Activated T-cell treated with anti-CD3 and anti-CD28 coated beads for 24 hours (primary cell): ENCODE measurements at places on chromosomes 7 and 10.
A peak's percentile ranks its signal among the peaks of the same experiment; 100 is the strongest.

- DNase-seq: no peak
Observed at GRCh38 chr7:514651-515598, 4.7 kb downstream of the PDGFA start.

GRCh38 chr7:103541026-103541425 is 95.0 kb upstream of the SLC26A5 start:
- no peak for DNase-seq

DNA sequence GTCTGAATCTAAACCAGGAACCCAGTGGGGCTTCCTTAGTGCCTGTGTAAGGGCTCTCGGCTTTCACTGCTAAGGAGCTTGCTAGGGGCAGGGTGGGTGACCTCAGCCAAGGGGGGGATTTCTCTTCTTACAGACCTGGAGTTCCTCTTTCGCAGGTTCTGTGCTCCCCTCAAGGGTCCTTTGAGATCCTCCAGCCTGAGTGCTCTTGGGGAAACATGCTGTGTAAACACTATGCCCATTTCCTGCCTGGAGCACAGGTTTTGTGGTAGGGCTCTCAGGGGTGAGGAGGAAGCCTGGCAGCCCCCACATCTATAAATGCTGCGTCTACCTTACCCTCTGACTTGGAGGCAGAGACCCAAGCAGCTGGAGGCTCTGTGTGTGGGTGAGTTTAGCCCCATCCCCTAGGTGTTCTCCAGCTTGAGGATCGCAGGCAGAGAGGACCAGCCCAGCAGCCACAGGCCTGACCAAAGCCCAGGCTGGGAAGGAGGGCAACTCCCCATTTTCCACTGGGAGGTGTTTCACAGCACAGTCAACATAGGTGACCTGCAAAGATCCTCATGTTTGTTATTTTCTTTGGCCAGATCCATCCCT is at the start of gene SFTPA1:
TSS of gene SFTPA1 (plus strand) at position 339 of the 591 bp plus-strand sequence. CDS start 887 bp downstream, outside the sequence.
- no peak for DNase-seq

DNA sequence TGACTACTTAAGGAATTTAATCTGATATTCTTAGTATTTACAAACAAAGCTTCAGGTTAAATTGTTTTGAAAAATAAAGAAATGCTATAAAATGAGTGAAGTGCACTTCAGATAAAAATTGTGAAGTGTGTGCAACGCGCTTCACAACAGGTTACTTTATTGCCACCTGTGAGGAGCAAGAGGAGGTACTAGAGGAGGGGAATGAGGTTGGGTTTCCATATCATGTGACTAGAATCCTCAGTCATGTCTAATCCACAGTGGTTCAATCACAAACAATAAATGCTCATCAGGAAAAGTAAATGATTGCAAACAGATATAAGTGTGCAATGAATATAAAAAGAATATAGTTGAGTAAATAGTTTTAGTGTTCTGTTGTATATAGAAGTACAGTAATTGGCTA is 34.5 kb upstream of the CD36 start:
- no peak for DNase-seq

DNA sequence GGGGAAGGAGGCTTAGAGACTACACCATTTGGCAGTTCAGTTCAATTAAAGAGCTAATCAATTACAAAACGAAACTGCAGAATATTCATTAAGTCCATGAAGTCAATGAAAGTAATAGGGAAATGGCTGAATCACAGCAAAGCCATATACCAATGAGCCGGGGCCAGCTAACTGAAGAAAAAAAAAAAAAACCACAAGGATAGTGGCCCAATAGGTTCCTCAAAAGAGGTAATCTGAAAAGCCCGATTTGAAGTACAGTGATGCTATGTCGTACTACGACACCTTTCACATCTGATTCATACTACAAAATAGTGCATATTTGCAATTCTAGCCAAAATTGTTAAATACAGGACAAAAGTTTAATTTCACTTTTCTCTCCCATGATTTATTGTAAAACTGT is 2.5 kb downstream of the ARHGAP12 start:
- DNase-seq: no peak

GRCh38 chr10:63972949-63973827 is 452.0 kb downstream of the REEP3 start:
- DNase-seq: no peak

GRCh38 chr7:30789334-30789711 is 18.1 kb downstream of the MINDY4 start:
- DNase-seq: no peak

GRCh38 chr10:100528123-100528886 is 1.4 kb downstream of the NDUFB8 start:
- DNase-seq: no peak

DNA sequence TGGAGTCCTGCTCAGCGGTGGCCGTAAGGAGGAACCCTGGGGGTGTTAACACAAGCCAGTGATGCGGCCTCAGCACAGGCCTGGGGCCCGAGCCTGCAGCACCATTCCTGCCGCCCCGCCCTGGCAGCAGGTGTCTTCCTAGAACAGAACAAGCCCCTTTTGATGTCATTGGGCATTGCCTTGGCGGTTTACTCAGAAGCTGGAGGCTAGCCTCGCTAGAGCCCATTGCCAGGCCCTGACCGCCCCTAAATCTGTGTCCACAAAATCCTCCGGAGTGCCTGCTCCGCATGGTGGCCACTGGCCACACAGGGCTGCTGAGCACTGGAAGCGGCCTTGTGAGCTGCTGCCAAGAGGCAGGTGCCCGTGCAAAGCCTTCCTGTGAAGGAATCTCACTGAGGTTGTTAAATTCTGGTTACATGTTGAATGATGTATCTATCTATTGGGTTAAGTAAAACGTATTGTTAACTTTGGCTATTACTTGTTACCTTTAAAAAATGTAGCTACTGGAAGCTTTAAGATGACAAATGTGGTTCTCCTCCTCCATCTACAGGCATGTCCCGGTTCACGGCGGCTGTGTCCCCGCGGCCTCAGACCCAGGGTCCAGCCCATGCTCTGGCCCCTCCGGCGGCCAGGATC is 1.2 kb upstream of the INPP5A start:
- no peak for DNase-seq

DNA sequence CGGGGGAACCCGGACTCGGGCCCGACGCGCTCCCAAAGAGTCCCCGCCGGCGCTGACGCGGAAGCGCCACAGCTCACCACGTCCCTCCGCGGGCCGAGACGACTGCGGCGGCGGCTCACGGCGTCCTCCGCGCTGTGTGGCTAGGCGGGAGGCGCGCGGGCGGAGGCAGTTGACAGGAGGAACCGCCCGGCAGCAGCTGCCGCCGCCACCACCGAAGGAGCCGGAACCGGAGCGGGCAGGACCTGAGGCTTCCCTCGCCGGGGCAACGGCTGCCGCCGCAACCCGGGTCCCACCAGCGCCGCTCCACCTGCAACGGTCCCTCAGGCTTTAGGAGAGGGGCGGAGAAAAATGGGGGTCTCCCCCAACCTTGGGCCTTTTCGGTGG is 334 bp downstream of the ZNF800 start:
- peak; percentile 56 for DNase-seq

DNA sequence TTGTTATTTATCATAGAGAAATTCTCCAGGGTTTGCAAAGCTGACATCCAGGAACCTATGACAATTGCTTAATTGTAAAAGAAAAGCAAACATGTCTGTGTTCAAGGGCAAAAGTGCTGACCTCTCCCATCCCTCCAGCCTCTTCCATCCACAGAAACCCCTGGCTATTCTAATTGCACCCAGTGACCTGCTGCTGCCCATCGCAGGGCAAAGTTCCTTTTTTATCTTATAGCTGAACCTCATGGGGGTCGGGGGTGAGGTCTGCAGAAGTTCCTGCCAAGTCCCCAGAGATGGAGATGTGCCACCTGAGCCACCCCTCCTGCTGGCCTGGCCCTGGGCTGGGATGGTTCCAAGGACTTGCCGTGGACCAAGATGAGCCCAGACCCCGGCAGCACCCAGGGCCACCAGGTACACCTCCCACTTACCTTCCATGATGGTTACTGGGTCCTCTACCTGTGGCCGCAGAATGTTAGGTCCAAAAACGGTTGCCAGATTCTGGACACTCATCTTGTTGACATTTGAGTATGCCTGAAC is 146.5 kb downstream of the MAPK8 start:
- DNase-seq: no peak

DNA sequence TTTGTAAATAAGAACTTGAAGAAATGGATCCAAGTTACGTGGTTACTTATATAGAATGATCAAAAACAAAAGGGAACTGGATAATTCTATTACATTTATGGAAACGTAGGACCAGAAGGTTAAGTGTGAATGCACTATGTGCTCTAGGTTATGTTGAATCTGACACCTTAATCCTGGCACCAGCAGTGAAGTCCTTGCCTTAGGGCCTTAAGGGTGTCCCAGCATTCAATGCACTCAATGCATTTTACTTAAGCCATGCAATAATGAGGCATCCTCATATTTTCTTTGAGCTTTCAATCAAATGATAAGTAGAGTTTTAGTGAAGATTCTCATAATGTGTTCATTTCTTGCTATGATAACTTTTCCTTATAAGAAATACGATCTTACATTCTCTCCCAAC is 178.3 kb upstream of the AGR3 start:
- no peak for DNase-seq

GRCh38 chr10:116067825-116068224 is 205.2 kb downstream of the GFRA1 start:
- no peak for DNase-seq

DNA sequence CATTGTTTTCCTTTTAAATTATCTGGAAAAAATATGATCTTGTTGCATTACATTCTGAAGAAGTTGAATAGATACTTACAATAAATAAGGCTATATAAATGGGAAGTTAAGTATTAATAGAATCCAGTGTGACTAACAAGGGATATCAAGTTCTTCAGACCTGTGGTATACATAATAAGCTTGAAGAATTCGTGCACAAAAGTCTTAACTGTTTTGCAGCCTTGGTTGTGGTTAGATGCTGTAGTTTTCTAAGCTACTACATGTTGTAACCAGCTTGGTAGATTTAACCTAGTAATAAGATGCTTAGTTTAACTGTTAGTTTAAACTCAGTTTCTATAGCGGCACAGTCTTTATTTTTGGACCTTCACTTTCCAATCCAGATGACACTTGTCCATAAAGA is 106.2 kb upstream of the GLCCI1 start:
- DNase-seq: no peak

- no peak for DNase-seq
Observed at GRCh38 chr10:127000598-127000997, 95.4 kb downstream of the DOCK1 start.

- no peak for DNase-seq
Observed at GRCh38 chr10:103474077-103474476, 5.0 kb downstream of the CALHM3 start.

- DNase-seq: no peak
Observed at GRCh38 chr7:27185013-27185853, at the start of gene HOXA11. Gene HOXA11, minus strand, starts transcription at chr7:27185232. Its CDS starts 88 bp downstream, at chr7:27185144.

GRCh38 chr7:155193716-155194115 is 104.0 kb upstream of the INSIG1 start:
- no peak for DNase-seq

DNA sequence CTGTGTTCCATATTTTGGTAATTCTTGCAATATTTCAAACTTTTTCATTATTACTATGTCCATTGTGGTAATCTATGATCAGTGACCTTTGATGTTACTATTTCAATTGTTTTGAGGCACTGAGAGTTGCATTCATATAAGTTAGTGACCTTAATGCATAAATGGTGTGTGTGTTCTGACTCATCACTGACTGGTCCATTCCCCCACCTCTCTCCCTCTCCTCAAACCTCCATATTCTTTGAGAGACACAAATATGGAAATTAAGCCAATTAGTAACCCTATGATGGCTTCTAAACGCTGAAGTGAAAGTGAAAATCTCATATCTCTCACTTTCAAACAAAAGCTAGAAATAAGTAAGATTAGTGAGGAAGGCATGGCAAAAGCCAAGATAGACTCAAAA is 739.6 kb downstream of the CCSER2 start:
- no peak for DNase-seq

GRCh38 chr7:26040085-26040484 is 111.9 kb upstream of the NFE2L3 start:
- DNase-seq: no peak

DNA sequence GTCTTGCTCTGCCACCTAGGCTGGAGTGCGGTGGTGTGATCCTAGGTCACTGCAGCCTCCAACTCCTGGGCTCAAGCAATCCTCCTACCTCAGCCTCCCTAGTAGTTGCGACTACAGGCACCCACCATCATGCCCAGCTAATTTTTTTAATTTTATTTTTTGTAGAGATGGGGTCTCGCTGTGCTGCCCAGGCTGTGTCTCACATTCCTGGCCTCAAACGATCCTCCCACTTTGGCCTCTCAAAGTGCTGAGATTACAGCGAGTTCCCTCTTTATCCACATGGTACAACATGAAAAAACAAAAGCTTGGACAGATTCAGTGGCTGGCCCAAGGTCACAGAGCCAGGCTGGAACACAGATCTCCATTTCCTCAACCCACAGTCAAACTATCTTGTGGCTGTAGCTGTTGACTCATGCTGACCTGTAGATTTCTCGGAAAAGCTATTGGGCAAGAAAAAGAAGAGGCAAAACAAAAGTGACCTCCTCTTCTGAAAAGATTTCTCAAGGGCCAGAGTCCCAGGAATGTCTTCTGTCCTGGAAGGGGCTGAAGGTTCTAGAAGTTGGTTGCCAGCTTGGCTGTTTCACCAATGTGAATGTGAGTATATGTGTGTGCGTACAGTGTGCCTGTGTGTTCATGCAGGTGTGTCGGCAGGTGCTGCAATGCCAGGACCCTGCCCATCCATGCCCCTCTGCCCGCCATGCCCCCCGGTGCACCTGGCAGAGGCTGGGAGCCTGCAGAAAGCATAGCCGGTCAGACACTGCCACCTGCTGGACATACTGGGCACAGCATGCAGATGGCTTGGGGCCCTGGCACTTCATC is 28.4 kb downstream of the TMEM130 start:
- peak; percentile 52 for DNase-seq

DNA sequence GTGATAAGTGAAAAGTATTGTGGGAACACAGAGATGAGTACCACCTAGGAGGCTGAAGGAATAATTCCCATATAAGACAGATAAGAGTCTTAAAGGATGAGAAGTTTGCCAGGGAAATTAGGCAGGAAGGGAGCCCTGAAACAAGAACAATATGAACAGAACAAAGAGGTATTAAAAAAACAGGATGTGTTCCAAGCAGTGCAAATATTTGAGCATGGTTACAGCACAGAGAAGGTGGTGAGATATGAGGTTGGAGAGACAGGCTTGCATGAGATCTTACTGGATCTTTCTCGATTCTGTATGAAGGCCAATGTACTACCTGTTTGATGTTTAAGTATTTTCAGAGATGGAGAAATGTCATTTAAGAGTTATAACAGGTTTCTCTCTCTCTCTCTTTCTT is 20.3 kb downstream of the TAC1 start:
- no peak for DNase-seq

DNA sequence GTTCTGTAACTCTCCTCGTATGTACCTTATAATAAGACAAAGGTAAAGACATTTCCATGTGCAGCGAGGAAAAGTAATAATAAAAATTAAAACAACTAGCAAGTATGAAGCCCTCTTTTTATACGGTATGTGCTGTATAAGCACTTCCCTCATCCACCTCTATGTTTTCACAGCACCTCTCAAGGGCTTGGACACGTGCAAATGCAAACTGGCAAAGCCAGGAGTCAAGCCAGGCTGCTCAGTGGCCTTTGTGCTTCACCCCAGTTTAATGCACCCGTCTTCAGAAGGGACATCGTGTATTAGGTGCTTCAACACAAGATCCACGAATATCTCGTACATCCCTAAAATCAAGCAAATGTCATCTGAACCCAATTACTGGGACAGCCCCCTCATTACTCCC is 1.3 kb upstream of the DGKI start:
- DNase-seq: no peak
